Breast epithelium (tissue), 4 donors: ENCODE measurements at places on chromosomes 12 and 14. TPM values are rescaled to one million over a fixed set of nuclear protein-coding genes. Genes with fewer than 3 reads are reported as not detected.
A peak's percentile ranks its signal among the peaks of the same experiment; 100 is the strongest.

DUSP6 gene
- 53.8 TPM for total RNA-seq

KRT79 gene
- 0.48 TPM for total RNA-seq

IFI27 gene
- total RNA-seq = 196 TPM

TSHR gene
- not detected for total RNA-seq

RDH16 gene
- total RNA-seq = 1.3 TPM

FAM186B gene
- total RNA-seq = 0.96 TPM

RASAL1 gene
- not detected for total RNA-seq

SUOX gene
- 30.2 TPM for total RNA-seq

LRIG3 gene
- total RNA-seq = 125 TPM

GRCh38 chr14:21168055-21168454 is 12.2 kb upstream of the OR5AU1 start:
- no peaks in the 10 kb centered on the region for H3K27me3 ChIP-seq

GRCh38 chr12:116338064-116338846 is 60.8 kb upstream of the MED13L start:
- H3K4me3 ChIP-seq = no peak overlapping the region
- DNase-seq = no peak
- H3K36me3 ChIP-seq = no peaks in the 10 kb centered on the region
- no peaks in the 10 kb centered on the region for H3K4me1 ChIP-seq
- no peak overlapping the region for H3K27ac ChIP-seq
- no peaks in the 10 kb centered on the region for H3K27me3 ChIP-seq

GRCh38 chr14:68938271-68939150 is 40.6 kb downstream of the ACTN1 start:
- H3K36me3 ChIP-seq = no peaks in the 10 kb centered on the region
- peak overlapping the region; percentile 83 for H3K27ac ChIP-seq
- peak overlapping the region; percentile 27 for H3K4me3 ChIP-seq
- H3K27me3 ChIP-seq = no peaks in the 10 kb centered on the region

- no peak for DNase-seq
- no peaks in the 10 kb centered on the region for H3K27me3 ChIP-seq
- no peaks in the 10 kb centered on the region for H3K4me1 ChIP-seq
- no peak overlapping the region for H3K27ac ChIP-seq
- H3K36me3 ChIP-seq = no peaks in the 10 kb centered on the region
Measured at GRCh38 chr12:479161-479560, 19.4 kb downstream of the B4GALNT3 start.

GRCh38 chr12:6461401-6462233 is 8.9 kb downstream of the VAMP1 start:
- peaks cover 14% of the 10 kb centered on the region for H3K36me3 ChIP-seq
- peak; percentile 59 for DNase-seq
- H3K27ac ChIP-seq = peak overlapping the region; percentile 53

DNA sequence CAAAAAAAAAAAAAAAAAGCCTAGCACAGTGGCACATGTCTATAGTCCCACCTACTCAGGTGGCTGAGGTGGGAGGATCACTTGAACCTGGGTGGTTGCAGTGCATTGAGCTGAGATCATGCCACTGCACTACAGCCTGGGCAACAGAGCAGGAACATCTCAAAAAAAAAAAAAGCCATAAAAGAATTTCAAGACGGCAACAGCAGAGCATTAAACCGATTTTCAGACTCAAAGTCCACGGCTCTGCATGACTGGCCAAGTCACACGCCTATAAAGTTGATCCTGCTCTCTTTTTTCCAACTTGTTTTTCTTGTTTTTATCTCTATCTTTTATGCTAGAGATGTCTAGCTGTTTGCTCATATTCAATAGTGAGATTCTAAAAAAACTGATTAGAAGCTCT is 45.3 kb downstream of the FBXO34 start:
- peaks cover 4% of the 10 kb centered on the region for H3K36me3 ChIP-seq
- DNase-seq = no peak
- no peak overlapping the region for H3K4me3 ChIP-seq
- H3K27ac ChIP-seq = no peak overlapping the region
- no peaks in the 10 kb centered on the region for H3K27me3 ChIP-seq

GRCh38 chr14:104388011-104388521 is 191.5 kb upstream of the C14orf180 start:
- H3K27me3 ChIP-seq = no peaks in the 10 kb centered on the region
- H3K36me3 ChIP-seq = no peaks in the 10 kb centered on the region
- H3K27ac ChIP-seq = no peak overlapping the region
- no peak overlapping the region for H3K4me3 ChIP-seq

DNA sequence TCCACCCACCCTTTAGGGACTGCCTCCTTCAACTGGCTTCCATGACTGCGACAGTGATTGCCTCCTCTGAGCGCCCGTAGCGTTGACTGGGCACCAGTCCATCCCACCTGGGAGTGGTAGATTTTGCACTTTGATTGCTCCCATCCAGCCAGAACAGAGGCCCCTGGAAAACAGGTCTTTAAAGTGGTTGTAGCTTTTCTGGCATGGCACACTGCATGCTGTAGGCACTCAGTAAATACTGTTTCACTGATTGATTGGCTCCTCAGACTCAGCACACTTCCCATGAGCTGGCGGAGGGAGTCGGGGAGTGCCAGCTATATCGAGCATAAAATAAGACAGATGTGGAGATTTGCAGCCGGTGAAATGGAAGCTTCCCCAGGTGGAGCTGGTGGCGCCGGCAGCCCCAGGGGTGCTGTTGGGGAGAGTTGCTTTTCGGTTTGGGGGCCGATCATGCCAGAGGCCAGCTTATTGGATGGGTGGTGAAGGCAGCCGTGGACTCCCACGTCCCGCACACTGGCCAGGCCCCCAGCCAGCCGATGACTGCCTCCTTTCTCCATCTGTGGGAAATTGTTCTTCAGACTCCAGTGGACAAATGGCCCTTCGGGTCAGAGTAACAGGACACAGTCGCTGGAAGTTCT is 200.2 kb downstream of the TSPAN9 start:
- no peaks in the 10 kb centered on the region for H3K36me3 ChIP-seq
- no peak overlapping the region for H3K27ac ChIP-seq
- H3K4me1 ChIP-seq = no peaks in the 10 kb centered on the region
- no peak overlapping the region for H3K4me3 ChIP-seq
- no peak for DNase-seq

GRCh38 chr14:50303744-50304471 is 8.1 kb downstream of the L2HGDH start:
- H3K27ac ChIP-seq = no peak overlapping the region
- no peaks in the 10 kb centered on the region for H3K36me3 ChIP-seq
- H3K4me3 ChIP-seq = no peak overlapping the region
- H3K27me3 ChIP-seq = no peaks in the 10 kb centered on the region
- H3K4me1 ChIP-seq = no peaks in the 10 kb centered on the region

DNA sequence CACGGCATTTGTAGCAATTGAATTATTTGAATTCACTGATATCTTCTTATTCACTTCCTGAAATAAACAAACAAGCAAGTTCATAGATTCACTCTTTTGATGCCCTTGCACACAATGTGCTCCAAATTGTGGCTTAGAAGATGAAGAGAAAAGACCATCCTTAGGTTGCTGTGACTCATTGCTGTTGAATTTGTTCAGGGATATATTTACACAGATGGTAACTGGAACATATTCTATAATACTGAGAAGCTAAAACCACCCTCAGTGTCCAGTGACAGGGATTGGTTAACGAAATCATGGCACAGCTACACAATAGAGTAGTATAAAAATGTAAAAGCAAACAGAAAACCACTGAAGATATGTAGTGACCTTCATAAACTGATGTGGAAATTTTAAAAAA is 3.1 kb downstream of the PRB4 start:
- H3K36me3 ChIP-seq = no peaks in the 10 kb centered on the region
- no peaks in the 10 kb centered on the region for H3K4me1 ChIP-seq
- no peak for DNase-seq
- no peak overlapping the region for H3K4me3 ChIP-seq
- H3K27ac ChIP-seq = no peak overlapping the region

DNA sequence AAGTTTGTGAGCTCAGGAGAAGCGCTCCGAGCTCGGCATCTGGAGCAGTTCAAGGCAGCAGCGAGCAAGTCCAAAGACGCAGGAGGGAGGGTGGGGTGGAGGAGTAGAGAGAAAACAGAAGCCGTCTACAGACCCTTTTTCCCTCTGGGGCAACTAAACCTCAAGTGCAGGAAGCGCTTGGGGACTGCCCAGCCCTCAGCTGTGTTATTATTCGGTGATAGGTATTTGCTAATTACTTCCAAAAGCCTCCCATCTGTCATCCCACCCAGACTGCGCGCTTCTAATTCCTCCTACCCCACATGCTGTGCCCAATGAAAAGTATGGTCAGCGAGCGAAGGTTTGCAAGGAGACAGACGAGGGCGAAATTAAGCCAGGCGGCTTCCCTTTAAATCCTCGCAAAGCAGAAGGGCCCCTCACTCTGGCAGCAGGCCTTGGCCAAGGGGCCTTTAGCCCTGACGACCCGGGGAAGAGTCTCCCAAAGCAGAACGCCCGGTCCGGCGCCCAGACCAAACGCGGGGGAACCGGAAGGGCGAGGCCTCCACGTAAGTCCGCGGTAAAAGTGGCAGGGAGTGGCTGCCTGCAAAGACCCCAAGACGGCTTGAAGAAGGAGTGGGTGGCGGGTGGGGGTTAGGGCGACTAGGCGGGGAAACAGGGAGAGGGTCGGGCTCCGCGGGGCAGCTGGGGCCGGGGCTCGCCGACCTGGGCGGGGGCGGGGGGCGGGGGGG is 507 bp upstream of the CD9 start:
- peak overlapping the region; percentile 98 for H3K27ac ChIP-seq
- peak overlapping the region; percentile 75 for H3K4me3 ChIP-seq
- H3K4me1 ChIP-seq = peaks cover 15% of the 10 kb centered on the region
- H3K36me3 ChIP-seq = no peaks in the 10 kb centered on the region

DNA sequence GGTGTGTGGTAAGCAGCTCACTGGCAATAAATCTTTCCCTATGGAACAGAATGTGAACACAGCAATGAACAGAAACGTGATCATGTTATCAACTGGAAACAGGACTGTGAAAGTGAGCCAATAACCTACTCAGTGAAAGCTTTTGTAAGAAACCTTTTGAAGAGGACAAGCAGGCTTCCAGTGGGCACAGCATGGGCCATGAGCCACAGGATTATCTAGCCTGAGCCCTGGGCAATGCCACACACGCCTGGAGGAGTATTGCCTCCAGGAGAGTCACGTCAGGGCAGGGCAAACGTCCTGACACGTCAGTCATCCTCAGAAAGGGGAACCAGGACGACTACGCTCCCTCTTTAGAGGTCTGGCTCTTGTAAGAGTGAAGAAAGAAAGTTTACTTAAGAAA is 32.3 kb downstream of the NRDE2 start:
- H3K4me1 ChIP-seq = no peaks in the 10 kb centered on the region
- H3K27me3 ChIP-seq = no peaks in the 10 kb centered on the region
- no peak overlapping the region for H3K4me3 ChIP-seq
- DNase-seq = no peak
- no peaks in the 10 kb centered on the region for H3K36me3 ChIP-seq

DNA sequence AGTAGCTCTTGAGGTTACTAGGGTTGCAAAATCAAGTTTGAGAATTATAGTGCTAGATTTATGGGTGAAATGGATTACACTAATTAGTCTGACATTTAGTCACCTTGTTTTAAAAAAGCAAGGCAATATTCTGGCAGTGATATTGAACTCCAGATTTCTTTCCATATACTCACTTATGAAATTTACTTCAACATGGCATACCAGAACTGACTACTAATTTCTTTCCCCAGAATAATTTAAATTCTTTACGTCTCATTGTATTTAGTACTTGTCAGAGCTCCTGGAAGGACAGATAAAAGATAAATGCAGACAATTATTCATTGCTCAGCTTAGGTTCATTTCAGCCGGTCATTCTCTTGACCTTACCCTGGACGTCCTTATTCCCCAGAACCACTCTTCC is 24.3 kb downstream of the EMP1 start:
- DNase-seq = no peak
- no peaks in the 10 kb centered on the region for H3K36me3 ChIP-seq
- no peak overlapping the region for H3K27ac ChIP-seq
- no peaks in the 10 kb centered on the region for H3K27me3 ChIP-seq
- no peak overlapping the region for H3K4me3 ChIP-seq

- no peaks in the 10 kb centered on the region for H3K36me3 ChIP-seq
- H3K4me3 ChIP-seq = no peak overlapping the region
- no peak overlapping the region for H3K27ac ChIP-seq
- no peaks in the 10 kb centered on the region for H3K4me1 ChIP-seq
- H3K27me3 ChIP-seq = no peaks in the 10 kb centered on the region
Measured at GRCh38 chr12:104407922-104408321, 48.8 kb upstream of the CHST11 start.

GRCh38 chr12:88752183-88752582 is 171.9 kb upstream of the KITLG start:
- no peaks in the 10 kb centered on the region for H3K27me3 ChIP-seq
- H3K4me1 ChIP-seq = no peaks in the 10 kb centered on the region
- H3K27ac ChIP-seq = no peak overlapping the region
- no peaks in the 10 kb centered on the region for H3K36me3 ChIP-seq

DNA sequence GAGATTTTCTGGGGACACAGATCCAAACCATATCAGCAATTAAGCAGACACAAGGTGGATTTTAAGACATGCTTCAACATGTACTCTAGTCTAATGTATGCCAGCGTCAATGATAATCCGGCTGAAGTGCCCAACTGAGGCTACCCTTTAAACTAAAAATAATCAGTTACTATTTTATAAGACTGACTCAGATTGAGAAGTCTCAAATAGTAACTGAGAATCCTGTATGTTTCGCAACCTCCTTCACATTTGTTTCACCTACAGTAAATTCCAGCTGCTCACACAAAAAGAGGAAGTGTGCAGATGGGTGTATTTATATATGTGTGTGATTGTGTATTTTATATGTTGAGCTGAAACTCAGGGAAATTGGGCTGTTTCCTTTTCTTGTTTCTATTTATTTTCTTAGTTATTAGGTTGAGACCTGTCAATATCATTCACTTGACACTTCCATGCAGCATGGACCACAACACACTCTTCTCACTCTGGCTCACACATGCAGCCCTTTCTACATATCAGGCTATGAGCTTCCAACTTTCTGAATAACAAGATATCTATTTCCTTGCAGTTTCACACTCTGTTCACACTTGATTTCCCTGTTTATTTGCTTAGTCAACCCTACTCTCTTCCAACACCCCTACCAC is 1224.9 kb upstream of the TMEM132C start:
- H3K27ac ChIP-seq = no peak overlapping the region
- H3K36me3 ChIP-seq = no peaks in the 10 kb centered on the region
- no peaks in the 10 kb centered on the region for H3K4me1 ChIP-seq
- no peak overlapping the region for H3K4me3 ChIP-seq
- H3K27me3 ChIP-seq = no peaks in the 10 kb centered on the region

GRCh38 chr14:74621556-74621955 is 9.5 kb upstream of the LTBP2 start:
- peak overlapping the region; percentile 92 for H3K27ac ChIP-seq
- H3K27me3 ChIP-seq = no peaks in the 10 kb centered on the region
- no peak for DNase-seq

DNA sequence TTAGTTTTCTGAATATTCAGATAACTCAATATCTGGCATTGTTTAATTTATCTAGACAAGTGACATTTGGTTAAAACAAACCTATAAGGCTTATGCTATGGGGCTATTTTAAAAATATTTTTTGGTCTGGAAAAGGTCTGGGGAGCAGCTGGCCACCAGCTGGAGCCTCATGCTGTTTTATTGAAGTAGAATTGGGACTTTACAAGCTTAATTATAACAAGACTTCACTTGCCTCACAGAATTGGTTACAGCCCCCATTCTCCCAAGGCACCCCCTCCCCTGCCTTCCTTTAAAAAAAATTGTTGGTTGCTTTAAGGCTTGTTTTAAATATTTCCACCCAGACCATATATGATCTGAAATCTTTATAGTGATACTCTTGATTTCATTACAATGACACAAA is 453.9 kb downstream of the ADAMTS20 start:
- H3K4me1 ChIP-seq = no peaks in the 10 kb centered on the region
- no peaks in the 10 kb centered on the region for H3K36me3 ChIP-seq
- DNase-seq = no peak
- H3K27ac ChIP-seq = no peak overlapping the region
